ENCODE measurements at places on chromosomes 3 and 15.

DNA sequence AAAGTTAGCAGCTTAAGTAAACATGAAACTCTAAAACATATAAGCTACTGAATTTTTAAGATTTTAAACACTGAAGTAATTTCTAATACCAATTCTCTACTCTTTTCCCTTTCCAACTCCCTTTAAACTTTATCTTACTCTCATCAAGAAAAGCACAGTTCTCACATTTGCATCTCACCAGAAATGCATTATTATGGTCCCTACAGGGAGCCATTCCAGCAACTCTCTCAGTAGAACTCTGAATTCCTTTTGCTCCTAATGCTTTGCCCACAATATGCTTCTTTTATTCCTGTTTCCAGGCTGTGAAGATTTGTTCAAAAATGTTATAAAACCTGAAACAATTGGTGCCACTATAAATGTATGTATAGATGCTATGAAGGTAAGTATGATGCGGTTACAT lies 83.4 kb downstream of the TFDP2 start:
- DNase-seq: no peak

DNA sequence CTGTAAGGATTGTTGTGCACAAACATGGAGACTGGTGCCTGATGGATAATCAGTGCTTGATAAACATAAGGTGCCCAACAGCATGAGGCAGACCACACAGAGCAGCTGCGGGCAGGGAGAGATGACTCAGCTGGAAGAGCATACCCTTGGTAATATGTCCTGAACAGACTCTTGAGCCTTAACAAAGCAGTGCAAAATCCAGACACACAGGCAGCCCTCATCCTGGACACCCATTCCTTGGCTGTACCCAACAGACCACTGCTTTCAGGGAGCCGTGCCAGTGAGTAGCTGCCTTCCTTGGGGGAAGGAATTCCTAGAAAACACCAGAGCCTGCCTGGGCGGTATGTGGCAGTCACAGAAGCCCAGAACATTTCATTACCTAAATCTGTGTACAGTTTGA lies 156.2 kb downstream of the CLSTN2 start:
- DNase-seq: no peak

DNA sequence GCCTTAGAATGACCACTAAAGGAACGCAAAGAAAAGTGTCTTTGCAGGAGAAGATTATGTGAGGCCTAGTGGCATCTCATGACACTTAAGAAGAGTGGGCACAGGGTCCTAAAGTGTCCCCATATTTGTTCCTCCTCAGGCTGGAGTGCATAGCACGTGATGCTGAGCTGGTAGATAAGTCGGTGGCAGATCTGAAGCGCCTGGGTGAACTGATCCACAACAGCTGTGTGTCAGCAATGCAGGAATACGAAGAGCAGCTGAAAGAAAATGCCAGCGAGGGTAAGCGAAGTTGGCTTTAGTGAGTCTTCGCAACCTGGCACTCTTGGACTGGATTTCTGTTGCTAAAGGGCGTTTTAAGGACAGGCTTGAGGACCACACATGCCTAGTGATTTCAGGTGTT lies 92.6 kb downstream of the CHD2 start:
- no peak for DNase-seq

- DNase-seq: peak; percentile 38
These were observed 497.7 kb upstream of the THBS1 start for GRCh38 chr15:39083213-39083612.

Data from MV-4-11 (cell line).